ENCODE measurements at places on chromosomes 5 and 9. TPM values are rescaled to one million over a fixed set of nuclear protein-coding genes. Genes with fewer than 3 reads are reported as not detected.
A peak's percentile ranks its signal among the peaks of the same experiment; 100 is the strongest.

DNA sequence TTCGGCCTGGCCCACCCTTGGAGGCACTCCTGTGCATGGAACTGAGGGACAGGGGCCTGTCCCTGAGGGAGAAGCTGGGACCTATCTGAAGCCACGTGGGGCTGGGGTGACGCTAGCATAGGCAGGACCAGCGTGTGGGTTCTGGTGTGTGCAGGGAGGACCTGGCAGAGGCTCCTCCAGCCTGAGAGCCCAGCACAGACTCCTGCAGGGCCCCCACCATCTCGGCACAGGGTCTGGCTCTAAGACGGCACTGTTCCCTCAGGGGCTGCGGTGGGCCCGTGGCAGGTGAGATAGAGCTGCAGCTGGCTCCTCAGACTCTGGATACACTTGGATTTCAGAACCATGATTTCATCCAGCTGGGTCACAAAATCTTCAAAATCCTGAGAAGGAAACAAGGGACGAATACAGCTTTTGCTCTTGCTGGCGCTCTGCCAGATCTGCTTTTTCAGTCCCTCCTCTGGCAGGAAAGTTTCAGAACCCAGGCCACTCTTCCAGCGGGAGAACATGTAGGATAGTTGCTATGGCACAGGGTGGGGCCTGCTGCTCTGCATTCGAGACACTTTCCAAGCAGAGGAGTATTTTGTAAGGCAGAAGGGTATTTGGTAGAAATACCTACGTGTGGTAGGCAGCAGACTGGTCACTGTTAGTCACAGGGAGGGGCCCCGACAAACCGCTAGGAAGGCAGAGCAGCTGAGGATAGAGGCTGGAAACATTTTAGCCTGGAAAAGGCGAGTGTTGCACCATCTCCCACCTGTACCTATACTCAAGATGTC, 74.7 kb downstream of the KIF24 start:
- DNase-seq = no peak

GRCh38 chr5:17115855-17116254, 101.6 kb upstream of the BASP1 start:
- DNase-seq = no peak

DNA sequence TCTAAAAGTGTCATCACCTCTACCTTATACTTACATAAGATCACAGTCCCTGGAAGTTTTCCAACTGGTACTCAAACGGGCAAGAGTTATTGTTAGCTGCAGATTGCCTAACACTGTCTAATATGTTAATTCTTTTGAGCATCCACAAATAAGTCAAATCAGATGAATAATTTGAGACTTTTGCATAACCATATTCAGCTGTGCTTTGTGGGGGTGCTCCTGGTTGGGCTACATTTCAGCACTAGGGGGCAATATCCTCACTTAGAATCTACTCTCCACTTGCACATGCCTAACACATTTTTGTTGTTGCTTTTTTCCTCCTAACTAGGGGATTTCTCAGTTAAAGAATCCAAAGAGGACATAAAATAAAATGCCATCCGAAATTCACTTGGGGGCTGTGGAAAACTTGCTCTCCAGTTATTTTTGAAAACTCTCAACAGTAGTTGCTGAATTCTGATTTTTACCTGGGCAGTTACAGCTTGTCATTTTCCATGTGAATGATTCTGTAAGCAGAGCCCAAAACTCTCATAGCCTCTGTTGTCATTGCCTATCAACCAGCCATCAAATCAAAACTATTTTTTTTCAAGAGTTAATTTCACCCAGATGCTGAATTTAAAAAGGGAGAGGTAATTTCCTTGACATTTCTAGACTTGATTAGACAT, 71.5 kb downstream of the TRIM36 start:
- peak; percentile 73 for DNase-seq

GRCh38 chr5:58268268-58268667, 191.6 kb downstream of the PLK2 start:
- no peak for DNase-seq

DNA sequence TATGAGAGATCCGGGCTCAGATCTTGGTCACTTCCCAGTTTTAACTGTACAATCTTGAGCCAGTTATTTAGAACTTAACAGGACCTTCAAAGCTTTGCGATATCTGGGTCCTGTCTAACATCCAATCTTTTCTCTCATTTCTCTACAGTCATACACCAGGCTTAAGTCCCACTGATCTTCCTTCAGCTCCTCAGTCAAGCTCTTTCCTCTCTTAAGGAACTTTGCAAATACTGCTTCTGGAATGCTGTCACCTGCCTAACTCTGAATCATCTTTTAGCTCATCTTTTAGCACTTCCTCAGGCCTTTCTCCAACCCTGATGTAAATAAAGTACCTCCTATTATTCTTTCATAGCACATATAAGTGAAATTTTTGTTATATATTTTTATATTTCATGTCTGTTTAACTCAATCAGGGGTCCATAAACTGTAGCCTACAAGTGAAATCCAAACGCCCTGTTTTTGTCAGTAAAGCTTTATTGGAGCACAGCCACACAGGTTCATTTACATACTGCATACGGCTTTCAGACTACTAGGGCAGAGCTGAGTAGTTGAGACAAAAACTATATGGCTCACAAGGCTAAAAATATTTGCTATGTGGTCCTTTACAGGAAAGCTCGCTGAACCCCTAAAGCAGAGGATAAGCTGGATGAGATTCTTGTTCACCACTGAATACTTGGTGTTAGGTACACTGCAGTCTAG, 63.5 kb downstream of the MEF2C start:
- no peak for DNase-seq

DNA sequence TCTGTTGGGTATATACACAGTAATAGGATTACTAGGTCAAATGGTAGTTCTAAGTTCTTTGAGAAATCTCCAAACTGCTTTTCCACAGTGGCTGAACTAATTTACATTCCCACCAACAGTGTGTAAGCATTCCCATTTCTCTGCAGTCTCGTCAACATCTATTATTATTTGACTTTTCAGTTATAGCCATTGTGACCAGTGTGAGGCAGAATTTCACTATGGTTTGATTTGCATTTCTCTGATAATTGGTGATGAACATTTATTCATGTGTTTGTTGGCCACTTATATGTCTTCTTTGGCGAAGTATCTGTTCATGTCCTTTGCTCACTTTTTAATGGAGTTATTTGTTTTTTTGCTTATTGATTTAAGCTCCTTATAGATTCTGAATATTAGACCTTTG, 596.2 kb upstream of the DAB2 start:
- no peak for DNase-seq

GRM6 gene
- not detected for total RNA-seq

PCDHGB2 gene
- total RNA-seq = 6.2 TPM

DMGDH gene
- total RNA-seq = 0.59 TPM

All from A673 (cell line).